Mammary epithelial cell (primary cell): ENCODE measurements at places on chromosomes 2 and 18.
A peak's percentile ranks its signal among the peaks of the same experiment; 100 is the strongest.

DNA sequence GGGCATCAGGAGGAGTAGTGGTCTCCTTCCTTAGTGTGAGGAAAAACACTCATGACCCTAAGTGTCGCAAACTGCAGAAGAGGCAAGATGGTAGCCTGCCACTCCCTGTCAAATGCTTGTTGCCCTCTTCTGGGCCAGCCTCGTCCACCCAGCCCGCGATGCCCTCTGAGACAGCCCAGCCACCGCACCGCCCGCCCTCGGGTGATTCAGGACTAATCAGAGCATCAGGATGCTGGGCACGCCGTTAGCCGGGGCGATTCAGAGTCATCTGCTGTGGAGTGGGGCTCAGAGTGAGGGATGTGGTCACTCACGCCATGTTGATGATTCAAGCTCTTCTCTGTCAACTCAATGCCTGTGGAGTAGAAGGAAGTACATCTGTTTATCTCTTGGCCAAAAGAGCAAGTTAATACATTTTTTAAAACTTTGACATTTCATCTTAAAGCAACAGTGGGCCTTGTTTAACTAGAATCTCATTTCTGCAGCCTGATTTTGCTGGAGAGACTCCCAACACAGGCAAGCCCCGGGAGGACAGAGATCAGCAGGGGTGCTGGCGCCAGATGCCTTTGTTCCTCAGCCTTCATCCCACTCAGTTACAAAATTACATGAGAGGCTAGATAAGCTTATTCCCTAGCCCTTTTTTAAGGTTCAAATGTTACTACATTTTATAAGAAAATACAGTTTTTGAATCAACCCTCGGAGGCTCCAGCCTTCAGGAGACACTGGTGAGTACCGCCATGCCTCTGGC, 79.0 kb downstream of the TMEM18 start:
- no peak for DNase-seq

DNA sequence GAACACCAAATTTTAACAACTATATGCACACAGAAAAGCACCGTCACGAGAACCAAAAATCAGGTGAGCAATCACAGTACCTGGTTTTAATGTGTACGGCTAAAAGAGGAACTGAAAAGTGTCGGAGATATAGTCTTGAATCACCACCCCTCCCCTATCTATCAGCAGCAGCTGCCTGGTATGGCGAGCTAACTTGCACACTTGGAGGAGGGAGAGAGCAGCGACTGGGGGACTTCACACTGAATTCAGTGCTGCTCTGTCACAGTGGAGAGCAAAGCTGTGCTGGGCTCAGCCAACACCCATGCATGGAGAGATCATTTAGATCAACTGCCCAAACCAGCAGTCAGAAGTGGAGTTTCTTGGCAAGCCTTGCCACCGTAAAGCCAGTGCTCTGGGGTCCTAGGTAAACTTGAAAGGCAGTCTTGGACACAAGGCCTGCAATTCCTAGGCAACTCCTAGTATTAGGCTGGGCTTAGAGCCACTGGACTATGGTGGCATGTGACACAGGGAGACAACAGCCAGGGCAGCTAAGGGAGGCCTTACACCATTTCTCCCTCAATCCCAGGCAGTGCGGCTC, 89.2 kb upstream of the CD226 start:
- DNase-seq: no peak

- DNase-seq: no peak
These were observed 216.9 kb downstream of the MYO3B start for GRCh38 chr2:170394641-170395387.

GRCh38 chr18:24009651-24010333, 4.8 kb upstream of the TTC39C start:
- peak; percentile 57 for DNase-seq

DNA sequence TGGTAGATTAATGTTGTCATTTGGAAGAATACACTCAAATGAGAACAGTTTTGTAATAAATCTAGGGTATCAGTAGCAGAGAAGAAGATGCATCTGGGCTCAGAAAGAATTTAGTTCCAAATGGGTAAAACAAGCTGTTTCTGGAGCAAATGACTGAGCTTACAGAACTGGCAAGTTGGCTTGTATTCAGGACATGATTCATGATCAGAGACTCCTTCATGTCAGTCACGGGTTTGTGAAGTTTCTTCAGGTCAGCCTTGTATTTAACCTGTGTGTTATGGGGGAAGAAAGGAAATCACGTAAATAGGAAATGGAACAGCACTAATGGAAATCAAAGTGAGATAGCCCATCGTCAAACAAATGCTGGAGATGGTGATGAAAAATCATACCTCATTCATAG, 109.1 kb downstream of the RIF1 start:
- DNase-seq: no peak

- DNase-seq: no peak
These were observed 458.5 kb upstream of the ACVR2A start for GRCh38 chr2:147386284-147386683.

DNA sequence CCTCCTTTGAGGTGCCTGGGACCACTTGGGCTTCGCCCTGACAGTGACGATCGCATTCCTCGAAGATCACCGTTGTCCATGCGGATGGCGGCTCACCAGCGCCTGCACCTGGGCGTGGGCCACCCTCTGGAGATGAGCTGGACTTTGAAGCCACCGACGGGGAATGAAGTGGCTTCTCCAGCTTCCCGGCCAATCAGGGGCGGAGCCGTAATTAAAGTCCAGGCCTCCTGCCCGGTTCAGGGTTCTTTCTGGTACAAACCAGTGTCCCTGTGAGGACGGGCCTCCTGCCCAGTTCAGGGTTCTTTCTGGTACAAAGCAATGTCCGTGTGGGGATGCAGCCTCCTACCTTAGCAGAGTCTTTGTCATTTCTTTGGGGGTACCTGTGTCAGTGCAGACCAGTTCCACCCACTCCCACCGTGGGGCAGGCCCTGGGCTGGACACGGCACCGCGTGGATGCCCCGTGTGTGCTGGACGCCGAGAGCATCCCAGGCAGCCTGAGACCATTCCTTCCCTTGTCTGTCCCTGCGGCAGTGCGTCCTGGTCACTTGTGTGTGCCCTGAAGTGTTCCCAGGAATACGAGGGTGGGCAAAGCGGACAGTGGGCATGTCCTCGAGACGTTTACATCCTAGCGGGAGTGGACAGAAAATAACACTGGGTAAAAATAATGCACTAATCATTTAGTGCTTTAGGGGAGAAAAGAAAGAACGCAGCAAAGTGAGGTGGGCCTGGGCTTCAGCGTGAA, 55.0 kb downstream of the KCNG2 start:
- no peak for DNase-seq

- no peak for DNase-seq
These were observed 716 bp downstream of the CALCRL start for GRCh38 chr2:187447336-187447735.

- peak; percentile 75 for DNase-seq
These were observed 4.3 kb downstream of the ZBTB7C start for GRCh38 chr18:48404716-48405507.

GRCh38 chr2:119605096-119605495, 60.8 kb downstream of the CFAP221 start:
- no peak for DNase-seq

DNA sequence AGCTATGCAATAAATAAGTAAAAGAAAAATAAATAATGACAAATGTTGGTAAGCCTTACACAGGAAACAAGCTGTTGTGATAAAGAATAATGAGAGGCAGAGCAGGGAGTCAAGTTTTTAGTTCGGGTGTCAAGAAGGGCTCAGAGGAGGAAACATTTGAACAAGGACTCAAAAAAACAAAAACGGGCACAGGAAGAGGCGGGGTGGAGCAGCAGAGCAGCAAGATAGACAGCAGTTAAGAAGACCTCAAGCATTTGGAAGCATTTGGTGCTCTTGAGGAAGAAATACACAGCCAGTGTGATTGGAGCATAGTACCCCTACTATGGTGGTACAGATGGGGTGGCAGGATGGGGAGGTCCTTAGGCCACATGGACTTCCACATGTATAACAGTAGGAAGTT, 2.8 kb downstream of the TMEM169 start:
- DNase-seq: no peak

GRCh38 chr2:160266037-160266551, 66.0 kb upstream of the ITGB6 start:
- no peak for DNase-seq

- no peak for DNase-seq
These were observed 85.0 kb downstream of the ITGA4 start for GRCh38 chr2:181542170-181542569.

DNA sequence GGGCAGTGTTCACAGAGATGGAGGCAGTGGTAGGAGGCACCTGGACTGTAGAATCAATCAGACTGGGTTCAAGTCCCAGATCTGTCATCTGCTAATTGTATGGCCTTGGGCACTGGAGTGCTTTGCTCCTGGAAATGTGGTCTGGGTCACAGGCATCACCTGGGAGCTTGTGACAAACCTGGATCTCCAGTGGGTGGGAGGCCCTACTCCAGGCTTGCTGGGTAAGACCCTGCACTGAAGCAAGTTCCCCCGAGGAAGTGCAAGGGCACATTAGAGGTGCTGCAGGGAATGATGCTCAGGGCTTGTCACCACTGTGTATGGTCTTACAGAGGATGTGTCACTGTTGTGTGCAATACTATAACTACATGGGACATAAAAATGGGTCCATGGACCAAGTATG, 220.5 kb upstream of the ID2 start:
- DNase-seq: no peak

DNA sequence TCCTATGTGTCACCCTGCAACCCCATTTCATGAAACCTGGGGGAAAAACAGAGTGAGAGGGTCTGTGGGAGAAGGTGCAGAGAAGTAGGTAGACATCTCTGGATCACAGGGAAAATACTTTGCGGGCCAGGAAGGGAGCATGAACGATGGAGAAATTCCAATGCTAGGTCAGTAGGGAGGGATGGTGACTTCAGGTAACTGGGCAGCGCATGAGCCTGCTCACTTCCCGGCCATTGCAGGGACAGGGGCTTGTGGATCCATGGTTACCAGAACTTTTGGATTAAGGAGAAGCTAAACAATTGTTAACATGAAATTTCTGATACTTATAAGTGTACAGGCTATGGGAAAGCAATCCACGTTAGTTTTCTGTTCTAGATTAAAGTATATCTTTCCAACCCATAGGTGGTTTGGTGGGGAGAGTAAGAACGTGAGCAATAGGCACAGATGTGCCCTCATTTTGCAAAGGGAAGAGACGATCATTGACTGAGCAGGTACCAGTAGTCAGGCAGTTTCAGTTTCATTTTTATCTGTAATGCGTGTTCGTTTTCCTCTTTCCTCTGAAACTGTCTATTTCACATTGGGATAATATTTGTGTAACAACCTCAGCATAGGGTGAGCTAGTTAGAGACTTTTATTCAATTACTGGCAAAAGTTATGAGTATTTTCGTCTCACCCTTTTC, 65.0 kb downstream of the NYAP2 start:
- no peak for DNase-seq

GRCh38 chr2:88227446-88227845, 57.3 kb downstream of the THNSL2 start:
- no peak for DNase-seq

GRCh38 chr18:45330170-45330594, 285.1 kb upstream of the SLC14A2 start:
- DNase-seq: no peak

DNA sequence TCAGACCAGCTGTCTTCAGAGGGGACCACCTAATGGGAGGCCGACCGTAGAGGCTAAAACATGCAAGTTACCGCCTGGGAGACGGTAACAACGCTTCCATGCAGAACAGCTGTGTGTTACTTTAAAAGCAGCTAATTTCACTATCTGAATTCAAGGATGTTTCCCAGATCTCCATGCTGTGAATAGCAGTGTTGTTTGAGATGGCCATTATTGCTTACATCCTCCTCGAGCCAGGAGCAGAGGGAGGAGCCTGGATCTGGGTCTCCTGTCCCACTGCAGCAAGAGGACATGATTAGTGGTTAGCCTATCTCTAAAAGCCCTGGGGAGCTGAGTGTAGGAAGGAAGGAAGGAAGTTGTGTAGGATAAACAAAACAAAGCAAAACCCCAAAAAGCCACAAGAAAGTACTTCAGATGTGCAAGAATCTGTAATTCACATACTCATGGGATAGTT, 50.9 kb downstream of the ACTR2 start:
- DNase-seq: no peak

GRCh38 chr18:5315838-5316237, 20.3 kb upstream of the ZBTB14 start:
- DNase-seq: no peak

GRCh38 chr18:47265197-47265596, 13.7 kb upstream of the SKOR2 start:
- DNase-seq: no peak

DNA sequence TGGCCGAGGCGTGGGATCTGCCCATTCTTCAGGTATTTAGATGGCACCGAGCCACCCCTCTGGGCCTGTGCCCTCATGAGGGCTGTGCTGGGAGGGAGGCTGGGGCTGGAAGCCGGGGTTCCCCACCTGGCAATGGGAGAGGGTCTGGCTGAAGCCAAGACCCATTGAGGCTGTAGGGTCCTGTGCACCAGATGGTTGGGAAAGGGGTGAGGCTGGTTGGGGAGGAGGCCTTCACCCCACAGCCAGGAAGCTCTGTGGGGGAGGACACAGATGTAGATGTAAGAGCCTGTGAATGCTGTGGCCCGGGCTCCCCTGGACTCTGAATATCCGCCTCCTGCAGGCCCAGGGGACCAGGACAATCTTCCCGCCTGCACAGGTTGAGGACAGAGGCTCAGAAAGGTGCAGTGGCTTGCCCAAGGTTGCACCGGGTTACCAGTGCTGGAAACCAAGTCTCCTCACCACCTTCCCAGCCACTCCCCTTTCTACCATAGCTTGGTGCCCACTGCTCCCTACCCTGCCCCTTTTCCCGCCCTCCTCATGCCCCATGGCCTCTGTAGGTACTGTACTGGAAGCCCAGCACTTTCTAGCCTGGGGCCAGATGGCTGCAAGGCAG, 49.7 kb downstream of the PDCL3 start:
- no peak for DNase-seq
